ENCODE measurements at places on chromosomes 1 and 21.
A peak's percentile ranks its signal among the peaks of the same experiment; 100 is the strongest.

- no peak for DNase-seq
Measured at GRCh38 chr1:210070531-210070930, 132.5 kb downstream of the SYT14 start.

DNA sequence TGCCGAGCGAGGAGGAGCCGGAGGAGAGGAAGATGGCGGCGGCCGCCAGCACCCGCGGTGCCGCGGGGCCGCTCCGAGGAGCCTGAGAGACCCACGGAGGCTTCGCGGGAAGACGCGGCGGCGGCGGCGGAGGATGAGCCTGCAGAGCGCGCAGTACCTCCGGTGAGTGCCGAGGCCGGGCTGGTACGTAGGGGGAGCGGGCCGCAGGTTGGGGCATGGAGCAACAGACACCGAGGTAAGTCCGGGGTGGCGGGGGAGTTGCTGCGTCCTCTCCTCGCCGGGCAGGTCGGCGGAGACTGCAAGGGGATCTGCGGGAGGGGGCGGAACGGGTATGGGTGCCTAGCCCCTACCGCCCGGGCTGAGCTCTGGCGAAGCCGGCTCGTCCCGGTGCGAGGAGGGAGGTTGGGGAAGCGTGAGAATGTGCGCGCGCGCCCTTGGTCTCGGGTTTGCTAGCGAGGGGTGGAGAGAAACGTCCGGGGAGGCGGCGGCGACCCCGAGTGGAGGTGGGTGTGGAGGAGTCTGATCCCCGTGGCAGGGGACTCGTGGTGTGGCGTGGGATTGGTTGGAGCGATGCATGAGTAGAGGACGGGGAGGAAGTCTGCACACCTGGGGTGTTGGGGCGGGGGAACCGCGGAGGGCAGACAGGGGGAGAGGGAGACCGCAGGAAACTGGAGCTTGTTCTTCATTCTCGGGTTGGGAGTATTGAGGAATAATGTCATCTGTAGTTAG is at the start of gene SMG7:
Gene SMG7, plus strand, starts transcription at position 12 of the 729 bp plus-strand sequence. Its CDS starts 122 bp downstream, at position 134.
- peak; percentile 64 for DNase-seq

DNA sequence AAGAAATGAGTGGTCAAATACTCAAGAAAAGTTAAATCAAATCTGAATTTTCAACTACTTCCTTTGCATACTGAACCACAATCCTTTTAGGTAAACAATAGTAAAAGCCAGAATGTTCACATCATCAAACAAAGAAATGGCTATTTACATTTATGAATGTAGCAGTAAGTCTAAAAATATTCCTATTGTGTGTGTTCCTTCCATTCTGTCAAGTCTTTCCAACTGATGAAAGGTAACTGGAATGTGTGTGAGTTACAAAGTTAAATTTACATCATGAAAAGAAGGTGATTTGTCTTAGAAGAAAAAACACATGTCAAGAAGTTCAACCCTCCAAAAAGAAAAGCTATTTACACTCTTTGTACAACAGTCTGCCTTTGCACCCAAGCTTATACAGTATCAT is 203.1 kb downstream of the SIPA1L2 start:
- DNase-seq, result no peak

DNA sequence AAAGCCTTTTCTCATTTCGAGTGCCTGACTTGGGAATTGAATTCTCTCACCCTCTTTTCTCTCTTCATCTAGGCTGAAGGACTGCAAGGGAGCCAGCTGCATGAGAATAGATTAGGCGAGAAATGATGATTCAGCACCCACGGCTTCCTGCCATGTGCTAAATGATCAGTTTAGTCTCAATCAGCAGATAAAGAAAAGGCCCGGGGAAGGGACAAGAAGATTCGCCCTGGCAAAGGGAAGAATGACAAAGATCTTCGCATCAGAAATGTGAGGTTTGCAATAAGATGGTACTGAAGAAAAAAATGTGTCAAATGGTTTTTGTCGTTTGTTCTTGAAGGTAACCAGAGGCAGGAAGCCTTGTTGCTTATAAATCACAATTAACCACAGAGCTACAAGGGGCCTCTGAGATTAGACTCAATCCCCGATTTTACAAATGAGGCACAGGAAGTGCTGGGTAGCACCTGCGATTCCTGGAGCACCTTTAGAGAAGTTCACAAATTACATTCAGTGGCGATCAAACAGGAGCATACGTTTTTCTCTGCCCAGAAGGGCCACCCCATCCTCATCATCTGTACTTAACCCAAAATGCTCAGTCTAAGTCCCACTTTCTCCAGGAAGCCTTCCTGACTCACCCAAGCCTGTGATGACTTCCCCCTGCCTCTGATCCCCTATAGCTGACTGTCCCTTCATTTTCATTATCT is 183.4 kb downstream of the ZNF281 start:
- peak; percentile 40 for DNase-seq

- no peak for DNase-seq
Measured at GRCh38 chr1:246587606-246588005, 21.4 kb downstream of the CNST start.

DNA sequence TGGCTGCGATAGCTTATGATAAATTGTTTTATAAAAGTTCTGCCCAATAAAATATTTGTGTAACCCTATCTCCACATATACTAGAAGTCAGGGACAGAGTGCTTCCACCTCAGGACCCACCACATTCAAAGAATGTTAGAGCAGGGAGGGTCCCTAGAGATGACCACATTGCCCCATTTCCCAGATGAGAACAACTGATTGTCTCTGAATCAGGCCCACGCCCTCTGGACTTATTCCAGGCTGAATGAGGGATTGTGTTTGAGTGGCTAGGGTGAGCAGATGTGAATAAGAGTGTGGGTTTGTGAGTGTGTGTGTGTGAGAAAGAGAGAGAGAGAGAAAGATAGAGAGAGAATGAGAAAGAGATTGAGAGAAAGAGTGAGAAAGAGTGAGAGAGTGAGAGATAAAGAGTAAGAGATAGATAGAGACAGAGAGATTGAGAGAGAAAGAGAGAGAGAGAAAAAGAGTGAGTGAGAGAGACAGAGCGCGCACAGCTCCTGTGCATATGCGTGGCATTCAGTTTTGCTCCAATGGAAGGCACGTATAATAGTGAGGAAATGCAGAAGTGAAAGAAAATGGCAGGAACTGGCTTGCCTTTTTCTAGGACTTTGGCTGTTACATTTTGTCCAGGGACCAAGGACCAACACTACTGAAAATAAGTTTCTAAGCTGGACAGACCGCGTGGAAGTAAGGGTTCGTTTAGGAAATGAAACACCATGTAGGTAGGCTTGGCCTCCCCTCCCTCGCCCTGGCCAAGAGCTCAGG is 94.1 kb downstream of the ABCA4 start:
- DNase-seq, result no peak

DNA sequence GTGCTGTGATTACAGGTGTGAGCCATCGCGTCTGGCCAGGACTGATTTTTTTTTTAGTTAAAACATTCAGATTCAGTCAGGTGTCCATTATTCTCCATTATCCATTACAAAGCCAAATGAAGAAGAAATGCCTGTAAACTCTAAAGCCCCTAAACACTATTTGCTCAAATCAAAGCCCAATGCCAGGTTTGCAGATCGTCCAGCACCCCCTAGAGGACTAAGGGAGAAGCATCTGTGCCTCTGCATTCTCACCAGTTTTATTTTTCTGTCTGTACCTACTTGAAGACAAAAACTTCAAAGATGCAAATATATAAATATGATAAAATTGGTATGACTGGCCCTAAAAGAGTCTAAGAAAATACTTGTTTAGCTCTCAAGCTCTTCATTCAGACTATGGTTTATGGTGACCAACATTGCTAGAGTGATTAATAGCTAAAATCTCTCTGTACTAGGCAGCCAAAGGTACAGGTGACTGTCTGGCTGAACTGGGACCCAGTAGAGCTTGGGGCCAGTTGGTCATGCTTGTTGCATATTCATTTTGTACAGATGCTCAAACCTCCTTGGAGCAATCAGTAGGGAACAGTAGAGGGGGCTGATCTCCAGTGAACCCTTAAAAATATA is 138.4 kb downstream of the SYT2 start:
- peak; percentile 31 for DNase-seq

- DNase-seq, result no peak
Measured at GRCh38 chr1:95229706-95230105, 4.3 kb upstream of the RWDD3 start.

DNA sequence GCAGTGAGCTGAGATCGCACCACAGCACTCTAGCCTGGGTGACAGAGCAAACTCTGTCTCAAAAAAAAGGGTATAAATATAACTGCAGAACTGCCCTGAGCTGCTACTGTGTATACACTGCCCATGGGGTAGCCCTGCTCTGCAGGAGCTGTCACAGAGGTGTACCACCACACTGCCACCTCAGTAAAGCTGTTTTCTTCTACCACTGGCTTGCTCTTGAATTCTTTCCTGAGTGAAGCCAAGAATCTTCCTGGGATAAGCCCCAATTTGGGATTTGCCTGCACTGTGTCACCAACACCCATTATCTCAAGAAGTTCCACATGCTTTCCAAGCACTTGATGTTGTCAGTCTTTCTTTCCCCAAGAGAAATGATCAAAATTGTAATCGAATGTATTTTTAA is 30.6 kb upstream of the SLC6A9 start:
- DNase-seq, result no peak

GRCh38 chr1:27906759-27907158 is 28.0 kb upstream of the SMPDL3B start:
- DNase-seq, result no peak

DNA sequence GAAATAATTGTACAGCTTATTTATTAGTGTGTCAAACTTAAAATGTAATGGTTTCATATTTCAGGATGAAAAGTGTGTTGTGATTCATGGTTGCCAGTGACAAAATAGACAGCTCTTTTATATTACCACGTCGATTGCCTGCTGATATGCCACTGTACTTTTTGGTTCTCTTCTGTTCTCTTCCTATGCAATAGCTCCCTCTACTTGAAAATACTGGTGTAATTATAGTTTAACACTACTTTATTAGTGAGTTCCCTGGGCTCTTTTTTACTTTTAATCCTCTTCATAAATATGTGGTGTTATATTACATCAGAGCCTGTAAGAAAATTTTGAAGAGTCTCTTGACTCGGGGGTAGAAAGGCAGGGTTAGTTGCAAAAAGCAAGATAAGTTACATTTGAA is 111.3 kb downstream of the PATJ start:
- no peak for DNase-seq

DNA sequence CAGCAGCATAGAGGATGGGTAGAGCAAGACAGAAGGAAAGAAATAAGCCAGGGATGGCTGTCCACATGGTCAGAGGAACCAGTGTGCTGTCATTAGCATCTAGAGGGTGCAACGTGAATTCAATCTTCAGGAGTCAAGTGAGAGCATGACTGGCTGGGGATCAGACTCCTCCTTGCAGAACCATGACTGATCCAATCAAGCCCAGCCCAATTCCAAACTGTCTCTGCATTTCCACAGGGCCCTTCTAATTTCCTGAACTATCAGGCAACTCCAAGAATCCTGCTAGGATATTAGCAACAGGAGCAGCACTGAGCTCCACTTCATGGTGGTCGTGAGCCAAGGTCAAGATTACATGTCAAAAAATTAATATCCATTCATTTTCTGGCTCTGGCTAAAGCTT is 166.8 kb upstream of the CAMK1G start:
- no peak for DNase-seq

DNA sequence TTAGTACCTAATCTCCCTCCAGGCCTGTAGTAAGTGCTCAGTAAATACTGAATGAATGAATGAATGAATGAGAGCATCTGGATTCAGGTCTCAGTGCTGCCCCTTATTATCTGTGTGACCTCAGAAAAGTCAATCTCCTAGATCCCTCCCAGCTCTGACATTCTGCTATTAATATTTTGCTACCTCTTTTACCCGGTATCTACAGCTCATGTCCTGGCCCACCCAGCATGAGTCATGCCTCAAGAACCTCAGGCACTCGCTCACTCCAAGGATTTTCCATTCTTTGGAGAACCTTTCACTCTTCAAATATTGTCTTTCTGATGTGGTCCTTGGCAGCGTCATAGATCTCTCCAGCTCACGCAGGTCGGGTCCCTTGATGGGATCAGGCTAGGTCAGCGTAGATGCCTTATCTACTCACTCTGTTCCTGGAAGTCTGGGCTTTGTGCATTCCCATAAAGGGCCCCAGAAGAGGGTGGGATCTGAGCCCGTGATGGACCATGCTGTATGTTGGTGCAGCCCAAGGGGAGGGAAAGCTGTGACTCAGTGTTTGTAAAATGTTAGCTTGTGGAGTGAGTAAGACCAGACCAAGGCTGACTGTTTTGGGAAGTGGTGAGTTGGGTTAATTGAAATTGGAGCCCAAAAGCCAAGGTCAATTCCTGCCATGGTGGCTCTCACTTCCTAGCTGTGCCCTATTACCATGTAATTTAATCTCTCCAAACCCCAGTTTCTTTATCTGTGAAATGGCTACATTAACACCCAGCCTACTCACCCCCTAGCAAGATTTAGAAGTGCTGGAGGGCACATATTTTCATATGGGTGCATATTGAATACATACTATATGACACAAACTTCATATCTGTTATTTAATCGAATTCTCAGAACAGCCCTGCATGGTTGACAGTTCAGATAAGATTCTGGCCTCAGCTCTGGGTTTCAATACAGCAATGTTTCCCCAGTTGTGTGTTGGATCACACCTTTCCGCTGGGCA is 214.1 kb upstream of the USP24 start:
- DNase-seq, result no peak

GRCh38 chr1:17186216-17186909 is 18.6 kb upstream of the PADI1 start:
- DNase-seq, result peak; percentile 17

DNA sequence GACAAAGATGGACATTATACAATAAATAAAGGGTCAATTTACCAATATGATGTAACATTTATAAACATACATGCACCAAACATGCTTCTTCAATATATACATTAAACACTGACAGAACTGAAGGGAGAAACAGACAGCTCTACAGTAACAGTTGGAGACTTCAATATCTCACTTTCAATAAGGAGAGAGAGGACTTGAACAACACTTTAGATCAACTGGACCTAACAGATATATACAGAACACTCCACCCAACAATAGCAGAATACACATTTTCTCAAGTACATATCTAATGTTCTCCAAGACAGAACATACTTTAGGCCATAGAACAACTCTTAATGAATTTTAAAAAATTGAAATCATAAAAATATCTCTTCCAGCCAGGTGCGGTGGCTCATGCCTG is 50.6 kb upstream of the TTC39A start:
- DNase-seq, result no peak

GRCh38 chr1:230501242-230501641 is 75.1 kb upstream of the PGBD5 start:
- DNase-seq, result no peak

All from stimulated activated CD8-positive, alpha-beta memory T cell treated with anti-CD3 and anti-CD28 coated beads, Interleukin-4, amount 100 ng/mL, for 48 hours (primary cell).